Renal cortical epithelial cell (primary cell): ENCODE measurements at places on chromosomes 7 and 10.

GRCh38 chr7:86814661-86815379 is 171.1 kb downstream of the GRM3 start:
- peak; percentile 2 for DNase-seq

GRCh38 chr10:113557903-113558321 is 5.1 kb downstream of the HABP2 start:
- DNase-seq, result no peak

GRCh38 chr10:47165711-47166404 is 134.1 kb upstream of the GDF10 start:
- peak; percentile 3 for DNase-seq

GRCh38 chr10:87733081-87733480 is 73.4 kb downstream of the PAPSS2 start:
- DNase-seq, result no peak

- DNase-seq, result no peak
Measured at GRCh38 chr7:137127806-137128205, 215.7 kb downstream of the PTN start.

GRCh38 chr10:13658871-13659685 is 72.3 kb downstream of the PRPF18 start:
- DNase-seq, result no peak
